NCI-H1436 treated with DMSO at 0.1 percent for 48 hours (cell line): ENCODE measurements at places on chromosomes 7 and 10.

DNA sequence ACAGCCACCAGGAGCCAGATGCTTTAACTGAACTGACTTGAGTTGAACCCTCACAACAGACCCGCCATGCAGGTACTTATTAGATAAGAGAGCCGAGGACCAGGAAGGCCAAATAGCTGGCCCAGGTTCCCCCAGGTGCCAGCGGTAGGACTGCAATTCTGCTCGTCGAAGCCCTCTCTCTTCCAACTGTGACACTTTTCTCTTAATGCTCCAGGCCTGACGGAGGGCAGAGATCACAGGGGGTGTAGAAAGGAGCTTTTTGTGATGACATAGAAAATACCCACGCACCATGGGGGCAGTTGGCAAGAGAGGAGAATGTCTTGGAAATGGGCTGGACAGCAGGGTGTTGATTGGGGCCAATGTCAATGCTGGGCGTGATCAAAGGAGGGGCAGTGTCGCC, 208.5 kb downstream of the PLXNA4 start:
- no peak for DNase-seq

DNA sequence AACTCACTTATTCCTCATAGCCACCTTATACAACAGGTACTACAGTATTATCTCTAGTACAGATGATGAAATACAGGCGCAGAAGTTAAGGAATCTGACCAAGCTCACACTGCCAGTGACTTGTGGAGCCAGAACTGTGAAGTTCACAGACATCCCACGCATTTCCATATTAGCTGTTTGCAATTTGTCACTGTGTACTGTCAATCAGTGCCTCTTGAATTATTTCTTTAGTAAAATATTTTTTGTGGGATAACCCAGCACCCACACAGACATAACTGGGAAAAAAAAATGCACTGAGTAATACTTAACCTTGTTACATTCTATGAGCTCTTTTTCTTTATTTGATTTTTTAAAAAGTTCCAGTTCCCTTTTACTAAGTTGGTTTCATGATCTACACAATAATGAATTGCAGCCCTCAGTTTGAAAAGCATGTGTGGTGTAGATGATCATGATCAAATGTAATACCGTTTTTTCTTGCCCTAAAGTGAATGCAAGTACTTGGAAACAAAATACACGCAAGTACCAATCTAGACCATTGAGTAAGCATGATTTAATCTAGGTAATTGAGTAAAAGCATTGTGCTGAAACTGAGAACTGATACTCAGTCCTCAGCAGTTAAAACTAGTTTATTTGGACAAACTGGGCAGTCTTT, 14.1 kb downstream of the CUL1 start:
- DNase-seq: no peak

DNA sequence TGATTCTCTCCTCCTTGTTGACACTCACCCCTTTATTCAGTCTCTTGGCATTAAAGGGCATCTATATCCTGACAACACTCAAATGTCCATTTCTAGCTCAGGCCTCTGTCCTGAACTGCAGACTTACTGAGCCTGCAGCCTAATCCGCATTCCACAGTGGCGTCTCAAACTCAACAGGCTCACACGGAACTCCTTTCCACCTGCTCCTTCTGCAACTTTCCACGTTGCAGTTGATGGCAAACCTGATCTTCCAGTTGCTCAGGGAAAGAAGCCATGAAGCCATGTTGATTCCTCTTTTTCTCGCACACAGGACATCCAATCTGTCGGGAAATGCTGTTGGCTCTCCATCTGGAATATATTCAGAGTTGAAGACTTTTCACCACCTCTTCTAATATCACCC, 522.4 kb downstream of the CCSER2 start:
- no peak for DNase-seq

DNA sequence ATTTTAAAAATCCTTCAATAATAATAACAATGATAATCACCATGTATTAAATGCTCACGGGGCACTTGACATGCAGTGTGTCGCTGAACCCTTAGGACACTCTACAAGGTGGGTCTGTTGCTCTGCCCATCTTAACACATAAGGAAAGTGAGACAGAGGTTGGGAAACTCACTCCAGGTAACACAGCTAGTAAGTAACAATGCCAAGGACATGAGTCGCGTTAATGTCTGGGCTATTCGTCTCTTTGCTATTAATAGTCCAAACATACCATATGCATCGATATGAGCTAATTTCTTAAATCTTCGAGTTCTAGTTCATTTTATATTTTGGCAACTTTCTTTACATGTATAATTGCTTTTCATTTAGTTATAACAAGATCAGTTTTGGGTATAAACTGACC, 79.5 kb downstream of the BEND7 start:
- no peak for DNase-seq

- no peak for DNase-seq
Observed at GRCh38 chr10:77380191-77380590, 257.4 kb downstream of the KCNMA1 start.

DNA sequence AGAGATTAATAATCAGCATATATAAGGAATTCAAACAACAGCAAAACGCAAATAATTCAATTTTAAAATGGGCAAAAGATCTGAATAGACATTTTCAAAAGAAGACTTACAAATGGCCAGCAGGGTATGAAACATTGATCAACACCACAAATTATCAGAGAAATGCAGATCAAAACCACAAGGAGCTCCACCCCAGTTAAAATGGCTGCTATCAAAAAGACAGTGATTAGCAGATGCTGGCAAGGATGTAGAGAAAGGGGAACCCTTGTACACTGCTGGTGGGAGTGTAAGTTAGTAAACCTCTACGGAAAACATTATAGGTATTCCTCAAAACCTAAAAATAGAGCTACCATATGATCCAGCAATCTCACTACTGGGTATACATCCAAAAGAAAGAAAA, 128.0 kb upstream of the CACUL1 start:
- DNase-seq: no peak

- DNase-seq: no peak
Observed at GRCh38 chr10:95513941-95514392, 47.2 kb downstream of the SORBS1 start.

GRCh38 chr7:148286150-148286549, 304.4 kb upstream of the C7orf33 start:
- DNase-seq: no peak

DNA sequence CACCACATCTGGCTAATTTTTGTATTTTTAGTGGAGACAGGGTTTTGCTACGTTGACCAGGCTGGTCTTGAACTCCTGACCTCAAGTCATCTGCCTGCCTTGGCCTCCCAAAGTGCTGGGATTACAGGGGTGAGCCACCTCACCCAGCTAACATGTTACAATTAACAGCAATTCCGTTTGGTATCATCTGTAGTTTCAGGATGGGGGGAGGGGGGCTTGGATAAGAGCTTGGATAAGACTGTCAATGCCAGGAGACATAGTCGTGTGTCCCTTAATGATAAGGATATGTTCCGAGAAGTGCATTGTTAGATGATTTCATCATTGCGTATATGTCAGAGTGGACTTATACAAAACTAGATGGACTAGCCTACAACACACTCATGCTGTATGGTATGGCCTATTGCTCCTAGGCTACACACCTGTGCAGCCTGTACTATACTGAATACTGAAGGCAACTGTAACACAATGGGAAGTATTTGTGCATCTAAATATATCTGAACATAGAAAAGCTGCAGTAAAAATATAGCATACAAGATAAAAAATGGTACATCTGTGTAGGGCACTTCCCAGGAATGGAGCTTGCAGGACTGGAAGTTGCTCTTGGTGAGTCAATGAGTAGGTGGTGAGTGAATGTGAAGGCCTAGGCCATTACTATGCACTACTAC, 103.9 kb upstream of the TNS3 start:
- no peak for DNase-seq

DNA sequence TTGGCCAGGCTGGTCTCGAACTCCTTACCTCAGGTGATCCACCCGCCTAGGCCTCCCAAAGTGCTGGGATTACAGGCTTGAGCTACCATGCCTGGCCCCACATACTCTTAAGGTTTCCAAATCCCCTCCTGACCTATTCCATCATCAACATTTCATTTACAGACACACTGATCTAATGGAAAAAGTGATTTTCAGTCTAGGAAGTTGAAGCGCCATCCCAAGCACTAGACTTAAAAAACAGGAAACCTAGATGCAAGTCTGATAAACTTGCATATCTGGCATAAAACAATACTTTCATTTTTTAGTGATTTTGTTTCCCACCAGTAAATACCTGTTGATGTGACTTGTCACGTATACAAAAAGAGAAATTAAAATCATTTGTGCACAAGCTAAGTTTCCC, 44.0 kb downstream of the DNMBP start:
- DNase-seq: no peak

DNA sequence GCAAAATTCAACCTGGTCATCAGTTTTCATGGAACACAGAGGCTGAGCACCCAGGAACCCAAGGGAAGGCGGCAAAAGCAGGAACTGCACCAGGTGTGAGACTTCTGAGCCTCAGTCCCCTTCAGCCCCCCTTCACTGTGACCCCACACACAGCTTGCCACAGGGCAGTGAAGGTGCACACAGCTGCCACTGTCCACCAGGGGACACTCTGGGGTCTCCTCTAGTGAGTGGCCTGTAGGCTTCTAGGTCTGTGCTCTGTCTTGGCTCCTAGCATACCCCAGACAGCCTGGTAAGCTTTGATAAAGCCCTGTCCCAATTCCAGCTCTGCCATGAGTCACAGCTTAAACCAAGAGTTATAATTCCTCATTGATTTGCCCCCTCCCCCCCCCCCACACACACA, 12.1 kb downstream of the KCNH2 start:
- no peak for DNase-seq

- DNase-seq: no peak
Observed at GRCh38 chr10:97178074-97178473, 7.7 kb downstream of the SLIT1 start.

GRCh38 chr7:137360087-137360679, 16.6 kb upstream of the PTN start:
- no peak for DNase-seq

- DNase-seq: no peak
Observed at GRCh38 chr7:14219125-14219524, 229.7 kb upstream of the ETV1 start.

- no peak for DNase-seq
Observed at GRCh38 chr7:55121249-55121648, 102.4 kb downstream of the EGFR start.

GRCh38 chr10:77404810-77405209, 232.8 kb downstream of the KCNMA1 start:
- DNase-seq: no peak

DNA sequence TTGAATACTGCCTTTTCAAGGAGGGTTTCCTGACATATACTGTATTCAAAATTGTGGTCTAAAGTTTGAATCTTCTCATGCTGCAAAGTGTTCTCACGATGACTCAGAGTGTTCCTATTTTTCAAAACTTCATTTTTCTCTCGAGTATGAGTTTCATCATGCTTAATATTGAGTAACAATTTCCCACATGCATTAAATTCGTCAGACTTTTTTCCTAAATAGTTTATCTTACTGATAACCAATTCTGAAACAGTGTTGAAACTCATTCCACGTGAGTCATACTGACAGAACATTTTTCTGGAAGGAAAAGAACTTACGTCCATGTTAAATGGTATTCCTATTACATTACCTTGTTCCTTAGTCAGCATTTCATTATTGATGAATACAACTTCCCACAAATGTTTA, 44.1 kb downstream of the ZNF33B start:
- DNase-seq: no peak

DNA sequence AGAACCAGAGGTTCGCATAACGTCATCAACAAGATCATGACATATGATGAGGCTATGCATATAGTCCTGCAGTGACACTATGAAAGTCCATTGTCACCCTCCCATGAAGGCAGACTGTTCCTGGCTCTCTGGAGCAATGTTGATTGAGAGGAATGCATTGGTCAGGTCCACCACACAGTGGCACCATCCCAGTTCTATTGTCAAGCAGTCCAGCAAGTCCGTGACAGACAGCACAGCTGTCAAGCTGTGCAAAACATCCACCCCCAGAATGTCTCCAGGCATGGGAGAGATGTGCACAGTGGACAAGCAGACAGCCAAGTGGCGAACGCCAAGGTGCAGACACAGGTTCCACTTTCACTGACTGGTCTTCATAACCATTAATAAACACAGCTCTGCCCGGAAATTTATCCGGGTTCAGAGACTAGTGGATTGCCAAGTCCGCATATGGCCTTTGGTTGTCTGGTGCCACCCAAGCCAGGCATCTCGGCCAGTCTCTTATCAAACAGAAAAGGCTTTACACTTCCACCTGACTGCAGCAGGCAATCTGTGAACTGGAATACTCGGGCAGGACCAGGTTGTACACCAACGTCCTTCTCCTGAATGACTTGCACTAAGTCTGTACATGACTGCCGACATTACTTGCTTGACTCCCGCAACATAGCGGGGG, 7.2 kb downstream of the RNF133 start:
- DNase-seq: no peak

- no peak for DNase-seq
Observed at GRCh38 chr10:27857616-27858015, 112.0 kb upstream of the MKX start.

- DNase-seq: no peak
Observed at GRCh38 chr7:143314127-143314526, 1.8 kb upstream of the CLCN1 start.

GRCh38 chr10:86232644-86233043, 134.0 kb downstream of the GRID1 start:
- no peak for DNase-seq

DNA sequence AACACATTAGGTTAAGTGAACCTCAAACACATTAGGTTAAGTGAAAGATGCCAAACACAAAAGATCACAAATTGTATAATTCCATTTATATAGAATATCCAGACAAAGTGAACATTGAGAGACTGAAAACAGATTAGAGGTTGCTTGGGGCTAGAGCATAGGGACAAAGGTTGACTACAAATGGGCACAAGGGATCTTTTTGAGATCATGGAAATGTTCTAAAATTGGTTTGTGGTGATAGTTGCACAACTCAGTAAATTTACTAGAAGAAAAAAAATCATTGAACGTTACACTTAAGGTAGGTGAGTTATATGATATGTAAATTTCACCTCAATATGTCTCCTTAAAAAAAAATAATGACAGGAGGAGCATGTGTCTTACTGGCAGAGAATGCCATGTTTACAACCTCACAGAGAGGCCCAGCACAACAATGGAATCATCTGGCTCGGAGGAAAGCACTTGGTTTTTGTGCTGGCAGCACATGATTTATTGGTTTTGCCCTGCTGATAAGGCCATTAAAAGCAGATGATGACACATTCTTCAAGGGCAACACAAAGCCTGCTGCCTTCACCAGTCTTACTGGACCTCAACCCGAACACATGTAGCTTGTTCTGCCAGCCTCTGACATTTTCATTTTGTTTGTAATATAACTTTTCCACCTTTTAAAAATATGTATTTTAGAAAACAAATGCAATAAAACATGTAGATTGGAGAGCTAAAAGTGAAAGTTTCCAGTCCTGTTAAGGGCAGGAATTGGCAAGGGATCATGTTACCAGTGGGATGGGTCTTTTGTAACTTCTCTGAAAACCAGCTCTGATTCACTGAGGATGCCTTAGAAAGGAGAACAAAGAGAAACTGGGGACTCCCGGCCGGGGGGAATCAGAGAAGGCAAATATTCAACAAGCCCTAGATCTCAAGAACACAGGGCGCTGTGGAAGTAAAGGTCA, 11.9 kb upstream of the LMOD2 start:
- DNase-seq: peak; percentile 24
